ENCODE measurements at places on chromosomes 2 and 18.

GRCh38 chr2:233115121-233115520 is 55.0 kb downstream of the INPP5D start:
- DNase-seq, result no peak

DNA sequence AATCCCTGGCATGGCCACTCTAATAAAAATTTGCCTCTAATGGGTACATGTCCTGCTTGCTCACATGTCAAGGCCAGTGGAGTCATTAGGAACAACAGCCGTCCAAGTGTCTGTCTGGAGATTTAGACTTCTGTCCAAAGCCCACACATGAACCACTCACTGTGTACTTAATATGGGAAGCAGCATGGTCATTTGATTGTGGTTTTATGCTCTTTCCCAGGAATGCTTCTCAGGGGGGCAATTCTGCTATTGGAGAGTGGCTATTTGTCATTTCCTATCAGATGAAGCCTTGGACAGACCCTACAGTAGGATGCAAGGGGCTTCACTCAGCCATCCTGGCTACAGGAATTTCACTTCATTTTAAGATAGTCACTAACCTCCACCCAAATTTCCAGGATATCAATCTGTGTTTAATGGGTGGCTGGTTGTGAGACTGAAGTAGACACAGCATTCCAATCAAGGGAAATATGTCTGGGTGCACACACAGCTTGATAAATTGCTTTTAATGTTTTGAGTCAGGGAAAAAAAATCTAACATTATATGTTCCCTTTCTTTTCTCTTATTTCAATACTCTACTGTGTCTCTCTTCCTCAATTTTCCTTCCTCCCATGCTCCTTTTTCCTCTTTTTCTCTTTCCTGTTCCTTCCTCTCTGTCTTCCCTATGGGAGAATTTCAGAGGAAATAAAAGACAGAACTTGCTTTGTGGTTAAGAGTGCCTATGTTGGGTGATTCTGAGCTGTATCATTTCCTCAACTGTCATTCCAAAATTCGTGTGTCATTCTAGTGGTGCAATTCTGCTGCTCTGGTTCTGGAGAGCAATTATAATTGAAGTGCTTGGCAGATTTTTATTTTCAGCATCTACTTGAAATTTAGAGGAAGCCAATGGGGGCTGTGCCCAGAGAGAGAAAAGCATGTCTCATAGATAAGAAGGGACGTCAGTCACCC is 320.1 kb downstream of the OSR1 start:
- no peak for DNase-seq

- no peak for DNase-seq
These were observed 27.0 kb downstream of the ZNF892 start for GRCh38 chr2:95234286-95234785.

DNA sequence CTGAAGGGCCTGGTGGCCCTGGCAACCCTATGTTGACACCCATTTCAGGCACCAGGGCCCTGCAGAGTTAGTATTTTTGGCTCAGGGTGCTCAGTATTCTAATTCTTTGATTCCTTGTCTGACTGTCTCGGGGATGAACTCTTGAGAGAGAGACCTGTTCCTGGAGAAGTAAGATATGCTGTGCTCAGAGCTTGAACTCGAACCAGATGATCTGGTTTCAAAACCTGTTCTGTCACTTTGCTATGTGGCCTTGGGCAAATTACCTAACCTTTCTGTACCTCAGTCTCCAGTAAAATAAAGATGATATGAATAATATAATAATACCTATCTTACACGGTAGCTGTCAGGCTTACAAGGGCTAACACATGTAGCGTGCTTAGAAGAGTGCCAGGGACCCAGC is 294.2 kb downstream of the DYSF start:
- no peak for DNase-seq

- no peak for DNase-seq
These were observed 24.3 kb downstream of the PTMA start for GRCh38 chr2:231732604-231733003.

DNA sequence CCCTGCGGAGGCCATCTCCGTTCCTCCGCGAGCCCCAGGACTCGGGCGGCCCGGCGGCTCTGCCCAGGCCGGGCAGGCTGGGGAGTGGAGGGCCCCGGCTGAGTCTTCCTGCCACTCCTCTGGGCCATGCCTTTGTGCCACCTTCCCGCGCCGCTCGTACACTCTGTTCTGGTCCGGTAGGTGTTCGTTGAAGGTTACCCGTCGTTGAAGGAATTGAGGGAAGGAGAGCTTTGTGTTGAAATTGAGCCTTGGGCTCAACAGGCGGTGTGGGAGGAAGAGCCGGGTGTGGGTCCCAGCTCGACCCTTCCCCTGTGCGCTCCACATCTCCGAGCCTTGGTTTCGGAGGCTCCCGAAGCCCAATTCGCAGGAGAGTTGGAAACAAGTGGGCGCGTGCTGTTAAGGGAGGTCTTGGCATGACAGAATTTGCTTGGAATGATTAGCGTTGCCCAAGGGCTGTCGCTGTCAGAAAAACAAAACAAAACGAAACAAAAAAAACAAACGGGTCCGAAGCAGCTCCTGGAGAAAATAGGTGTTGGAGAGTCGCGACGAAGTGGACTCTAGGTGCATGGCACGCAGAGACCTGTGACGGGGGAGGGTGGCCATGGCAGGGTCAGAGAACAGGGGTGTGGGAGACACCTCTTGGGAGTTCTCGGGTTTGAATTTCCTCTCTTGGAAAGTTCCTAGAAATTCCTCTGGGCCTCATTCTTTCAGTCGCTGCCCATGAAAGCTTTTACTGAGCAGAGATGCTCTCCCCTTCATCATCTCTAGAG is 1.2 kb upstream of the MZT2A start:
- no peak for DNase-seq

- DNase-seq, result no peak
These were observed 704.0 kb downstream of the NRXN1 start for GRCh38 chr2:50327906-50328305.

GRCh38 chr2:218172845-218173244 is 6.1 kb upstream of the CXCR1 start:
- DNase-seq, result no peak

GRCh38 chr2:217177720-217178119 is 317.9 kb upstream of the TNP1 start:
- DNase-seq, result no peak

DNA sequence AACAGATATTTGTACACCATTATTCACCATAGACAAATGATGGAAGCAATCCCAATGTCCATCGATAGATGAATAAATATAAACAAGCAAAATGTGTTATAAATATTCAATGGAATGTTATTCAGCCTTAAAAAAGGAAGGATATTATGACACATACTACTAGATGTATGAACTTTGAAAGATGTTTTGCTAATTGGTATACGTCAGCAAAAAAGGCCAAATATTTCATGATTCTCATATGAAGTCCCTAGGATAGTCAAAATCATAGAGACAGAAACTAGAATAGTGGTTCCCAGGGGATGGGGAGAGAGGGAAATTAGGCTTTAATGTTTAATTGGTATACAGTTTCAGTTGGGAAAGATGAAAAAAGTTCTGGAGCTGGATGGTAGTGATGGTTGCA is 85.2 kb downstream of the FSIP2 start:
- DNase-seq, result no peak

GRCh38 chr2:236177967-236178889 is 10.0 kb upstream of the GBX2 start:
- DNase-seq, result no peak

DNA sequence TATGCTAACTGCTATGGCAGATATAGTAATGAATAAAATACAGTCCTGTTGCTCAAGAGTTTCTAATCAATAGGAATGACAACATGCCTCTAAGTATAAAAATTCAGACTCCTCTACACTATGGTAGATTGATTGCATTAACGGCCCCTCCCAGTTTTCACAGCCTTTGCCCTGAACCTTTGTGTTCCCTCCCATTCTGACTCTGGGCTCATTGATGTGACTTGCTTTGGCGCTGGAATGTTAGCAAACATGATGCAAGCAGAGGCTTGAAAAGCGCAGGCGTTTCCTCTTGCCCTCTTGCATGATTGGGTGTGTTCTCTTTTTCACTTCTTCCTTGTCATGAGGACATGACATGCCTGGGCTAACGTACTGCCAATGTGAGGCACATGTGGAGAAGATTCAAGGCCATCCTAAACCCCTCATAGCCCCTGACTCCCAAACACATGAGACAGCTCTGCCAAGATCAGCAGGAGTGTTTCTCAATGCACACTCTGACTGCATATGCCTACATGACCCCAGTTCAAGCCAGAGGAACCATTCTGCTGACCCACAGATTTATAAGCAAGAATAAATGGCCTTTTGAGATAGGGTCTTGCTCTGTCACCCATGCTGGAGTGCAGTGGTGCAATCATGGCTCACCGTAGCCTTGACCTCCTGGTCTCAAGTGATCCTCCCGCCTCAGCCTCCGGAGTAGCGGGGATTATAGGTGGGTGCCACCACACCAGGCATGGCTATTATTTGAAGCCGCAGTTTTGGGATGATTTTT is 49.7 kb upstream of the CD28 start:
- no peak for DNase-seq

DNA sequence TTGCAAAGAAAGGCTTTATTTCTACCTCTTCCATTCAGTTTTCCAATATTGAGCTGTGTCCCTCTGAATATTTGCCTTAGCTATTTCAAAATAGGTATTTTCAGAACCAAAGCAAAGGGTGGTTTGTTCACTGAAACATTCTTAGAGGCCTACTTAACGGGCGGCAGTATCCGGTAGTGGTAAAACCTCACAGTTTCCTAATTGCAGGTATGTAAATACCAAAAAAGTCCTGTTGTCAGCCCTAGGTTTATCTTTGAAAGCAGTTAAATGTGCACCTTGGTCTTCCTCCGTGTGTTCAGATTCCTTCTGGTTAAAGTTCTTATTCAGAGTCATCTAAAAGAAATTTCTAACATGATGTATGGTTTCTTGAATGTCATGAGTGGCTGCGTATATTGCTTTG is 38.9 kb downstream of the CCNT2 start:
- DNase-seq, result no peak

GRCh38 chr18:25672490-25672889 is 320.5 kb upstream of the ZNF521 start:
- DNase-seq, result no peak

DNA sequence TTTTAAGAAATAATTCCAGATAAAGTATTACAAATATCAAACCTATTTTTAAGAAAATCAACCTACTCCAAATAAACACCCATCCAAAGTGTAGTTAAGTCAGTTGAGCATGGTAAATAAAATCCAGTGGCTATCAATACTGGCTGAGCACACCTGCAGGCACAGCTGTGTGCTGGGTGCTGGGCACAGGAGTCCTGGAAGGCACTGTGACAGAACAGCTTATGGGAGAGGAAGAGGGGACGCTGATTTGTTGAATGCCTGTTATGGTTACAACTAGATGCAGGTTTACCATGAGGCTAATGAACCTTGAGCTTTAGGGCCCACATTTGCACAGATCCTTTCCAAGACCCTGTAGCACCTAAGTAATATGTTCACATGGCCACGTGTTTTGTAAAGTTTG is 202.7 kb downstream of the MTX2 start:
- DNase-seq, result no peak

- no peak for DNase-seq
These were observed 66.6 kb upstream of the ZEB2 start for GRCh38 chr2:144586476-144586875.

DNA sequence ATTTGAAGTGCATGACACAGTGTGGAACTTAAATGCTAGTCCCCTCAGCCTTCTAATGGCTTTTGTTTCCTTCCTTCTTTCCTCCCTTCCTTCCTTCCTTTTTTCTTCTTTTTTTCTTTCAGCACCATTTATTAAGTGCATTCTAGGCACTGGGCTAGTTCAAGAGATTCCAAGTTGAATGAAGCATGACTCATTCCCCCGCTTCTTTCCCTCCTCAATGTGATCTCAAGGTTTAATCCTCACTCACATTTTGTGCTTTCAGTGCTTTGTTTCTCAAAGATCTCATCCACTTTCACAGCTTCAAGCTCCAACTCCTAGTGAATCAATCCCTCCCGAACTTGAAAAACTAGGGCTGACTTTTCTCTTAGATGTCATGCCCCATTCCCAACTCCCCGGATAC is 90.1 kb downstream of the LBH start:
- DNase-seq, result no peak
